ENCODE measurements at places on chromosomes 1 and 21.
A peak's percentile ranks its signal among the peaks of the same experiment; 100 is the strongest.

GRCh38 chr1:176556288-176556687 is 93.3 kb downstream of the PAPPA2 start:
- DNase-seq = no peak

- DNase-seq = no peak
Observed at GRCh38 chr1:109247401-109248365, 1.7 kb upstream of the CELSR2 start.

- no peak for DNase-seq
Observed at GRCh38 chr1:158752155-158752712, 2.3 kb upstream of the OR6K6 start.

GRCh38 chr1:214623430-214623829 is 20.4 kb downstream of the CENPF start:
- DNase-seq = no peak

DNA sequence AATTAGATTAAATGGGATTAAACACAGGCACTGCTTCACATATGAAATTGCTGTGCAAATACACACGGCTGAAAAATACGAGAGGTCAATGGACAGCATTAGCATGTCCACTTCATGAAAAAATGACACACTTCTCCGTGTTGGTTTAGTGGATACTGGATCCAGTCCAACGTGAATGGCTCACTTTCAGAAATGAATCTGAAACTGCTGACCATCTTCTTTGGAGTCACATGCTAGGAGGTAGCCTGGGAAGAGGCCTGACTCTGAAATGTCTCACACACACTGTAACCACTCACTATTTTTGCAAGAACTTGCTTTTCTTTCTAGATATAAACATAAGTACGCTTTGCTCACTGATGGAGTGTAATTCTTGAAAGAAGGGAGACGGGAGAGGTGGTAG is 127.3 kb downstream of the HLCS start:
- DNase-seq = no peak

DNA sequence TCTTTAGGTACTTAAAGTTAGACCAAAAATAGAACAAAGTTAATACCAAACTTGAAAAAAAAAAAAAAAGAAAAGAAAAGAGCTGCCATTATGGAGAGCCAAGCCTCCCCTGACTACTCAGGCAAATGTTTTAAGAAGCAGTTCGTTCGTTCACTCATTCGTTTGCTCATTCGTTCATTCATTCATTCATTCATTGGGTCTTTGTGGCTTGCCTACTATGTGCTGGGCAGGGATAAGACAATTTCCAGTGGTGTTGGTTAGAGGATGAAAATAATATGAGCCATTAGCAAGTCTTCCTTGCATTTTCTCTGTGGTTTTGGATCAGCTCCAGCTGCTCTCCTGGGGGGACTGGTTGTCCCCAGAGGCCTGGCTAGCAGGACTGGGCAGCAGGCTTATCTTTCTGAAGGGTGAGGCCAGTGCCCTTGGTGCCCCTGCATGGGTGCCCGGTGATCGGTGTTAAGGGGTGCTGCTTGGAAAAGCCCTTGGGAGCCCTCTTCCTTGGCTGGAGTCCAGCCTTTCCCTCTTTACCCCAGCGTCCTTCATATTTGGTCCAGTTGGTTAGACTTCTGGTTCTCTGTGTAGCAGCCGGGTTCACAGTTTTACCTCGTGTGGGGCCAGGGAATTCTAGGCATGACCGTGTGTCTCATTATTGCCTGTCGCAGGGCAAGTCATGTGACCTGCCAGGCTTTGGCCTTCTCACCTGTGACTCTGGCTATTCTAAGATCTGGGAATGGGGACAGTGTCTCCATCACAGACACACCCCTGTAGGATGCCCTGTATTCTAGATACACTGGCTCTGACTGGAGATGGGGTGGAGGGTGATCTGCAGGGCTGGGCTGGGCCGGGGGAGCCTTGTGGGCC is 32.8 kb downstream of the LHX4 start:
- DNase-seq = peak; percentile 32

DNA sequence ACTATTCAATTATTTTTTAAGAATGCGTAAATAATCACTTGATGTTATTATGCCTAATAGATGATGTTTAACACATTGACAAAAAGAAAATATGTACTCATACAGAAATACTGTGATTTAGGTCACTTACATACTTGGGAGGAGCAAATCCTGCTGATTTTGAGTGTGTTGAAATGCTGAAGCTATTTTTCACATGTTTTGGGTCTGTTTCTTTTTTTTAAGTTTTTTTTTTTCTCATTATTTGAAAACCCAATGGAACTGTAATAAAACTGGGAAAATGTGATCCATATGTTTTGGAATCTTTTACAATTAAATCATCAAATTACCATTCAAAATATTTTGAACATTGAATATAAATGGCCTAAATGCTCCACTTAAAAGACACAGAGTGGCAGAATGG is 366.2 kb upstream of the ADAMTS5 start:
- DNase-seq = no peak

GRCh38 chr21:45983981-45984551 is 2.5 kb downstream of the COL6A1 start:
- peak; percentile 81 for DNase-seq

DNA sequence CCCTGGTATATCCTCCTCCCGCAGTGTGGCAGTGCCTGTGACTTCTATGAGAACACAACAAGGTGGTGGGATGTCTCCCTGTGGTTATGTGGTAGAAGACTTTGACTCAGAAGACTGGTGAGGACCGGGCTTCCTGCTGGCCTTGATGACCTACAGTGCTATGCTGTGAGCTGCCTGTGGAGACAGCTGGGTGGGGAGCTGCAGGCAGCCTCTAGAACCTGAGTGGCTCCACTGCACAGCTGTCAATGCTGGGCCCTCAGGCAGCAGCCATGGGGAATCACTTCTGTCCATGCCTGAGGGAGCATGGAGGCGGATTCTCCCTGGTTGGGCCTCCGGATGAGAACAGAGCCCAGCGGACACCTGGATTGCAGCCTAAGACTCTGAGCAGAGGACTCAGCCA is 14.9 kb downstream of the SLC1A7 start:
- DNase-seq = peak; percentile 12

- no peak for DNase-seq
Observed at GRCh38 chr1:229567109-229567868, 8.8 kb upstream of the ABCB10 start.

DNA sequence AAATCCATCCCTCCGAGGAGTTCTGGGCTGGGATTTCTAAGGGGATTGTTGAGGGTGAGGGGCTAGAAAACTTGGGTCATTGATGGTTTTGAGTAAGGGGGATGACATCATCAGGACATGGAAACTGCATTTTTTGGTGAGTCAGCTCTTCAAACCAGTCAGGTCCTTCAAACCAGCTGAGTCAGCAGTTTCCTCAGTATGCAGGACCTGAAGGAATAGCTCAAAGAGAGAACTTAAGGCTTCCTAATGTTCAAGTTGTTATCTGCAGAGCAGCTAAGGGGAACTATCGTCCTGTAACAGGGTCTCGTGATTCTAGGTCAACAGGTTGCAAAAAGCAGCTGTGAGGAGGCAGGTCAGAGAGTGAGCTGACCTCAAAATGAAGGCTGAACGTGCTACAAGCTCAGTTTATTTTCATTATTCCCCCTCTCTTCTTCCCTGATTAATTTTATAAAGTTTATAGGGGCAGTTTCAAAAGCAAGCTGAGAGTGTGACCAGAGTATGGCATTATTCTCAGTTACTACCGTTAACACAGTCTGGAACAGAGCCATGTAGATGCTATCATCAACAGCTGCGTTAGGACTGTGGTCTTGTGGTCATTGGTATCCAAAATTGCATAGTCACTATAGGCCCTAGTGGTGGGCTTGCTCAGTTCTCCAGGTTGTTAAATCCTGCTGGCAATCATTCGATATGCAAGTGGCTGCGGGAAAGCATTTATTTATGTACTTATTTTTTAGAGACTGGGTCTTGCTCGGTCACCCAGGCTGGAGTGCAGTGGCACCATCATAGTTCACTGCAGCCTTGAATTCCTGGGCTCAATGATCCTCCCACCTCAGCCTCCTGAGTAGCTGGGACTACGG is 10.7 kb upstream of the SDC3 start:
- no peak for DNase-seq

DNA sequence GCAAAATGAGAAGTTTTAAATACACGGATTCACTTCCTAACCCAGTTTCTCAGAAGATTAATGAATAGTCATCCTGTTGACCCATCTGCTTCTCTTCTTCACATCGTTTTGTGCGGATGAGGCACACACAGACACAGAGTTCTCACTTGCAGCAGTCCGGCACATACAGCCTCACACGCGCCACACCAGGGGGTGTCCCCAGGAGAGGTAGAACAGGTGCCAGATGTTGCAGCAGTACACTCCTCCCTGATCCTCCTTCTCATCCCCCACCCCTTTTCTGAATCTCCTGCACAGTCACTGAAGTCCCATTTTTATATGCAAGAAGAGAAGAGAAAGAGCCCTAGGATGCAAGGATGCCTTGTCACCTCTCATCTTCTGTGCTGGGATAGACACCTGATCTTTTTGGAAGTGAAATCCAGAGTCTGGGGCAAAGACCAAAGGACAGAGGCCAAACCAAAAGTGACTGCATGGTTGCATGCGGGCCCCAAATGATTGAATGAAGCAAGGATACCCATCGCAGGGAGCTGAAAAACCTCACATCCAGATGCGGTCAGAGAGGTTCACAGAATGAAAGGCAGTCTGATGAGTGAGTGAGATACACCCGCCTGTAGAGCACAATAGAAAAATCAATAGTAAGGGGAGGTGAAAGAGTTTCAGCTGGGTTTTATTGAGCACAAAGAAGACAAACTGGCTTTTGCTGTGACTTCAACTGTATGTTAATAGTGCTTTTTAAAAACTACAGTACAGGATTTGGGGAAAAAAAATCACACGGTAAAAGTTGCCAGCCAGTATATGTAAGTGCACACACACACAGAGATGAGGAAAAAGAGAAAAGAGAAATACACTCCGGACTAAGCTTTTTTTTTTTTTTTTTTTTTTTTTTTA is 28.9 kb downstream of the PBX1 start:
- no peak for DNase-seq

GRCh38 chr1:21869620-21870121 is 57.6 kb downstream of the LDLRAD2 start:
- DNase-seq = peak; percentile 95

DNA sequence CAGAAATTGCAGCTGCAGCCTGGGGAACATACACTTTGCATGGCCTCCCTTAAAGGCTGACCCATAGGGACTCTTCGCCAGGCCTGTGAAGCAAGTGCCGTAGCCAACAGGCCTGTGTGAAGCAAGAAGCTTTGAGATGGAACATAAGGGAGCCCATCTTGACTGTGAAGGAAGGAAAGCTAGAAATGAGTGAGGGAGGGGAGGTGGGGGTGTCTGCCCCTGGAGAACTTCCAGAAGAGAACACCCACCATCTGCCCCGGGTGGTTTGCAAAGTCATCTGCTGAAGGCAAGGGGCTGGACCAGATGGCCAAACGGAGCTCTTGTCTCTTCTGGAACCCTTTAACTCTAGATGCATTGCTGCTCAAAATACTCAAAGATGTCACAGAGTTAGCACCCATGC is 103.3 kb upstream of the GRIK3 start:
- DNase-seq = no peak

DNA sequence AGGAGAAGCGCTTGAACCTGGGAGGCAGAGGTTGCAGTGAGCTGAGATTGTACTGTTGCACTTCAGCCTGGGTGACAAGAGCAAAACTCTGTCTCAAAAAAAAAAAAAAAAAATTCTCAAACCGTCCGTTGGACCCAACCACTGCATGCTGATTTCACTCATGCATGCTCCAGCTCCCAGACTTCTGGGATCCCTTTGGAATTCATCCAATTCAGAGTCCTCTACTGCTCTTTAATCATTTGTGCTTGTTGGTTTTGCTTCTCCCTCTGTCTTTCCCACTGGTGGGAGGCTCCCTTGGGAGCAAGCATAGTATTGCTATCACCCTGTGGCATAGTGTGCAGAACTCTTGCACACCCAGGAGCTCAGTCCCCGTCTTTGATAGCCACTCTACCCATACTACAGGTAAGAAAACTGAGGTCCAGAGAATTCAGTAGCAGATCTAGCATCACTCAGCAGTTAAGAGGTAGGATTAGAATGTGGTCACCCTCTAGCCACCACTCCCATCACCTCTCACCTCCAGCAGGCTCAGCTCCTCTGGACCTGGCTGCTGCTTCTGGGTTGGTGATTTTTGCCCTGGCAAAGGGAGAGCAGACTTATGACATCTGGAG is 3.1 kb upstream of the LMNA start:
- no peak for DNase-seq

- peak; percentile 60 for DNase-seq
Observed at GRCh38 chr1:203673550-203674411, 47.1 kb downstream of the ATP2B4 start.

DNA sequence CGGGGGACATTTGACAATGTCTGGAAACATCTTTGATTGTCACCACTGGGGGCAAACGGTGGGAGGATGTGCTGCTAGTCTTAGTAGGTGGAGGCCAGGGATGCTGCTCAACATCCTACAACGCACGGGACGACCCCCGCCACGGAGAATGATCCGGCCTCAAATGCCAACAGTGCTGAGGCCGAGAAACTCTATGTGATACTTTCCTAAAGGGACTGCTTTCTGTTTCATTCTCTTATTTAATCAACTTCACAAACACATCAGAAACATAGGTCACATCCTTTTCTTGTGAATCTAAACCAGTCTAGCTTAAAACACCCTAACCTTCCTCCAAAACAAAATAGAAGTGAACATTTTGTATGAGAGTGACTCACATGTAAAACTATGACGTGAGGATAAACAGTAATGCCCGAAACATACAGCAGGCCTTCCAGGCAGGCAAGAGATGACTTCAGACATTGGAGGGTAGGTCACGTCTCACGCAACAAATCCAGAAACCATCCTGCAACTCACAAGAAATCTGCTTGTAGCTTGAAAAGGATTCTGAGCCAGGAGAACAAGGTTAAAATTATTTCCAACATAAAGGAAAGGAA is 37.2 kb upstream of the ETS2 start:
- no peak for DNase-seq

- no peak for DNase-seq
Observed at GRCh38 chr1:111835514-111835913, 79.8 kb downstream of the DDX20 start.

DNA sequence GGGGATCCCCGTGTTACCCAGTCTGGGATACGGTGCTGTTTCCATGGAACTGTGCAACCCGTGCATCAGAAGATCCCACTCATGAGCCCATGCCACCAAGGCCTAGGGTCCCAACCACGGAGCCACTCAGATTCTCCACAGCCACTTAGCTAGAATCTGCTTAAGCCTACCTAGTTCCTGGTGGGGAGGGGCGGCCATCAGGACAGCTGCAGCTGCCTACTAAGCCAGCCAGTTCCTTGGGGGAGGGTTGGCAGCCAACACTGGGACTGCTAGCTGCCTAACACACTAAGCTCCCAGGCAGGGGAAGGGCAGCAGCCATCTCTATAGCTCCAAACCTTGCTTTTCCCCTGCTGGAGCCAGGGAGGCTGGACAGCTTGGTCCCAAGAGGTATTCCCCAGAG is 549.2 kb upstream of the BRINP3 start:
- DNase-seq = no peak

DNA sequence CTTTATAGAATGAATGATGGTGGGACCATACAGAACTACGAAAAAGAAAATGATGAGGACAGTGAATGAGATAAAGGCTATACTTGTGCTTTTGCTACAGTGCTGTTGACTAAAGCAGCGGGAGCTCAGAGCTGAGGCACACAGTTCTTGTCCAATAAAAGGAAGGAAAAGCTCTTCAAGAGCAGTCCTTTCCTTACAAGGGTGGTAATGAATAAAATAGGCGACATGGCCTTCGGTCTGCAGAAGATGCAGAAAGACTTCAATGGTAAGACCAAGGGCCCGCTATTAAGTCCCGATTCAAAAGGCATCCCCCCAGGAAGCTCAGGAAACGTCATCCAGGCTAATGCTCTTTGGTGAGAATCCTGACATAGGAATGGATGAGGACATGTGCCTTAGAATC is 44.4 kb downstream of the GNG12 start:
- DNase-seq = no peak

- DNase-seq = no peak
Observed at GRCh38 chr1:204409123-204409522, 2.5 kb downstream of the PPP1R15B start.
